Stomach (tissue), 19 donors: ENCODE measurements at places on chromosomes 5 and 9.

DNA sequence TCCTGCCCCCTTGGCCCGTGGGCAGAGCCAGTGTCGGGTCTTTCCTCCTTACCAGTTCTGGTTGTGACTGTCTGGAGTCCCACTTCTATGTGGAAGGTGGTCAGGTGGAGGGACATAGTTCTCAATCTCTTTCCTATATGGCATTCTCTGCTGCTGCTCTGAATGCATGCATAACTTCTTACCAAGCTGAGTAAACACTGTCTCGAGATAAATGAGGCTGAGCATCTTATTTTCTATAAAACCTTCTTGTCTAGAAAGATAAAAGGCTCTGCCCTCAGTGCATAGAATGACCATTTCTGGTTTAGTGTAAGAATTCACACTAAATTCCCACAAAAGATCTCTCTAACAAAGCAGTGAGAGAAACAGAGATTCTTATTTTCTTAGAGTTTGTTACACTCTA lies 106.2 kb upstream of the TBC1D2 start:
- no peak for DNase-seq

DNA sequence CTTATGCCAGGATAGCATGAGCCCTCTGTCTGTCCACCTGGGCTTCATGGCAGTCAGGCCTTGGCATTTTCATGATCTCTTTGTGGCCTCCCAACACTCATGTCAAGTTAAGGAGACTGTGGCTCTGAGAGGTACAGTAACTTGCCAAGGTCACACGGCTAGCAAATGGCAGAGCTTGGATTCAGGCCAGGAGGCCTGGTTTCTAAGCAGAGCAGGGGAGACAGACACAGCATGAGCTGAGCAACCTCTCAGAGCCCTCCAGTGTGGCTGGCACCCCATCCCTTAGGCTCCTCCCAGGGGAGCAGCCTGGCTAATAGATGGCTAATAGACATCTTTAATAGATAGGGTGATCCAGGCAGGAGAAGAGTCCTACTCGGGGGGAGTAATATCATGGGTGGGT lies 4.1 kb downstream of the SYNPO start:
- DNase-seq, result no peak

- DNase-seq, result no peak
Measured at GRCh38 chr5:109823597-109823996, 133.9 kb downstream of the MAN2A1 start.

DNA sequence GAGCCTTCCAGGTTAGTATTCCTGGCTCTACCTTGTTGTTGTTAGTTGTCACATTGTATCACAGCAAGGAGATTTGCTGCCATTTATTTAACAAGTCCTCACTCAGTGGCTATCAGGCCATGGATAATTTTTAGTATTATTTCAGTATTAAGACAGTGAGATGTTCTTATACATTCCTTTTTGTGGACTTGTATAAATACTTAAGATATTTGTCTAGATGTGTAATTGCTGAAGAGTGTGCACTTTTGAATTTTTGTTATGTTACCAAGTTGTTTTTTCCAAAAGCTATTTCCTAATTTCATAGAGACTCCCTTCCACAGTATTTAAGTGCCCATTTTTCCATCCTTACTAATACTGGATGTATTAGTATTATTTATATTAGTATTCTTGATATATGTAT lies 22.0 kb downstream of the SLC36A1 start:
- no peak for DNase-seq

- DNase-seq, result no peak
Measured at GRCh38 chr5:143862271-143862670, 50.3 kb downstream of the HMHB1 start.
